Activated T-helper 1 cell treated with anti-CD3 and anti-CD28 coated beads, Interleukin-12 subunit alpha, Interleukin-12 subunit beta, Interleukin-2, Interleukin-4 antibody, amounts not matched to agents 30 ng/mL and 10 ng/mL and 1 ng/mL, durations not matched to agents 14 hours and 24 hours and 36 hours (primary cell): ENCODE measurements at places on chromosomes 1 and 21. TPM values are rescaled to one million over a fixed set of nuclear protein-coding genes. Genes with fewer than 3 reads are reported as not detected.

The UTS2 gene
- not detected in 2 replicates for total RNA-seq

GRCh38 chr1:12488666-12489354, 129.2 kb downstream of the DHRS3 start:
- no peak for DNase-seq

DNA sequence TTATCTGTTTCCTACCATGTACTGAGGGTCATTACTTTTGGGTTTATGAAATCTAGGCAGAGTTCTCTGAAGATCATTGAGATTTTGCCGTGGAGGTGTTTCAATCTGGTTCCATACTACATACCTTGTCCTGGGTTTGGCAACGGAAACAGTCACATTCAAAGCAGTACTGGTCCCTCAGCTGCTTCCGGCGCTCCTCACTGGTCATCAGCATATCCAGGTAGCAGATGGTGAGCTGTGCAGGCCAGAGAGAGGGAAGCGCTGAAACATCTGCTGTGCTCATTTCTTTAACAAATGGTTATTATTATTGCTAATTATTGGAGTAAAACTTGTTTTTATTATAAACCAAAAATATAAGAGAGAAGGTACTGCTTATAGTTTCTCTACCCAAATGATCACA, 591.7 kb downstream of the SMYD3 start:
- DNase-seq = no peak

- no peak for DNase-seq
Observed at GRCh38 chr1:170309389-170310013, 163.7 kb downstream of the NTMT2 start.

- no peak for DNase-seq
Observed at GRCh38 chr1:231487019-231487418, 41.5 kb upstream of the TSNAX start.

- DNase-seq = no peak
Observed at GRCh38 chr1:32899586-32900296, 1.4 kb downstream of the TMEM54 start.

DNA sequence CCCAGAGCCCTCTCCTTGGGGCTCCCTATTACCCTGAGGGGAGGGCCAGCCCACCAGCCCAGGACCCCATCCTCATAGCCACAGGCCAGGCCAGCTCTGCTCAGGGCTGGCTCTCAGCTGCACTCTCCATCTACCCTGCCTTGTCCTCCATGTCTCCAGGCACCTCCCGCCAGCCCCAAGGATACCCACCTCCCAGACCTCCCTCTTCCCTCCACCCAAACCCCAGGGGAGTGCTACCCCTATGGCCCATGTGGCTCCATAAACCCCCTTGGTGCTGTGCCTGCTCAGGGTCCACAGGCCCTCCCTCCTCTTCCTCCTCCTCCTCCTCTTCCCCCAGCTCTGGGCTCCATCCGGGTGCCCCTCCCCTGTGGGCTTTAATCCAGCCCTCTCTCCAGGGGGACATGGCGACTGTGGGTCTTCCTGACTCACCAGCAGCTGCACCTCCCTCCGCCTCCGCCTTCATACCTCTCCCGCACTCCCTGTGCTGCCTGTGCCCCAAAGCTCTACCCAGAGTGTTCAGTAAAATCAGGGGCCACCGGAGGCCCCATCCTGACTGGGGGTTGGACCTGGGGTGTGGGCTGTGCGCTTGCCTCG, 9.1 kb downstream of the YBEY start:
- no peak for DNase-seq

- DNase-seq = no peak
Observed at GRCh38 chr1:56315293-56315942, 263.9 kb downstream of the PLPP3 start.
